ENCODE measurements at places on chromosomes 4 and X.
A peak's percentile ranks its signal among the peaks of the same experiment; 100 is the strongest.

GRCh38 chrX:96564595-96564994, 120.0 kb upstream of the DIAPH2 start:
- no peak for DNase-seq

DNA sequence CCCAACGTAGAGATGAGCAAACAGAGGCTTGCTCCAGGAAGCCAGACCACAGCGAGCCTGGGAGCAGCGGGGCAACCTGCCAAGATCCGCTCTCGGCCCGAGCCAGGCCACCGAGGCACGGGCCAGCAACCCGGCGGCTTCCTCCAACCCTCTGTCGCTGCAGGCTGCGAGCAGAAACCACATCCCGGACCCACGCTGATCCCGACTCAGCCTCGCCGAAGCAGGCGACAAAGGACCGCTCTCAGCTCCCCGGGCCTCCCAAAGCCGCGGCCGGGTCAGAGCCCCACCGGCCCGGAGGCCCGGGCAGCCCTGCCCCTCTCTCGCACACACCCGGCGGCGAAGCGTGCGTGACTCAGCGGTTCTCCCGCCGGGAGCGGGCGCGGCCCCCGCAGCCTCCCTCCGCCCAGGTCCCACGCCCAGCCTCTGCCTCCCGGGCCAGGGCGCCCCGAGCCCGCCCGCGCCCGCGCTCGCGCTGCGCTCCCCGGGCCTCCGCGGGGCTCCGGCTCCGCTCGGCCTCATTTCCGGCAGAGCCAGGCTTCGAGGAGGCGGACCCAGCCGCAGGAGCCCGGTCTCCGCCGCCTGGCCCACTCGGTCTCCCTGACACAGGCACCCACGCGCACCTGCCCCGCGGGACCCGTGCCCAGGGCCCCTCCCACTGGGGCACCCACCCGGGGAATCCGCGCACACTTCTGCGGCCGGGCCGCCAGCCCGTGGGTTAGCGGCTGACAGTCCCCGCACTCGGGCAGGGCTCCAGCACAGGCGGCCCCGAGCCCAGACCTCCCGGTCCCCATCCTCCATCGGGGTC, 1.7 kb downstream of the PPP2R2C start:
- peak; percentile 79 for DNase-seq

DNA sequence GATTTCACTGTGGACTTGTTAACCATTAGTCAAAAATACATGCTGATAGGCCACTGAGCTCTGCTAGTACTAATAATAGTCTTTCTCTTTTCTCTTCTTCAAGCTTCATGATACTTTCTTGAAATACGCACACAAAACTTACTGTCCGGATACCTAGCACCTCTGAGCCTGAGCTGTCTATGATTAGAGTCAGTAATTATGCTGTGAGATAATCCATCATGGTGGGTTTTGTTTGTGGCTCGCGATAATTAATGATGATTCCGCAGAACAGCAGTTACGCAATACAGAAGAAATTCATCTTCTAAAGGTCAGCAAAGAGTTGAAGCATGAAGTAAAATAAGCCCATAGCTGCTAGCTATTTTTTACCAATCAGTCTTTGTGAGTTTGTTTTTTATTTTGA, 511.5 kb upstream of the GALNT7 start:
- DNase-seq = no peak

GRCh38 chr4:86593688-86594558, at the start of gene PTPN13:
PTPN13 (plus strand) TSS chr4:86594315; CDS start chr4:86635257, 40,942 bp downstream.
- peak; percentile 99 for DNase-seq

DNA sequence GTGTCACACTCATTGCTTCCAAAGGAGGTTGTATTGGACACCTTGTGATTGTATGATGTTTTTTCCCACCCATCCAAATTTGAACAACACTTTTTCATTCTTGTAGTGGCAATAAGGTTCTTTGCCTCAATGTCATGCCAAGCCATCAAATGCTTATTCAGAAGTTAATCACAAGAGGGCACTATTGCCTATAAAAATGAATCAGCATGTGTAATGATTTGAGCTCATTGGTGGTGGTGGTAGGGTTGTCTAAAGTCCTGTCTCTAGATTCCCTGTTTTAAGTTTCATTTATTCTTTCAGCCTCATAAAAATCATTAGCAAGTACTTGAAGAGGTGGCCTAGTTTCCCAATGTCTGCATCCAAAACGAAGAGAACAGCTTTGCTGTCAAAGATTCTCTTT, 37.0 kb downstream of the IRS4 start:
- DNase-seq = no peak

GRCh38 chr4:7303561-7303960, 111.2 kb downstream of the SORCS2 start:
- DNase-seq = no peak

DNA sequence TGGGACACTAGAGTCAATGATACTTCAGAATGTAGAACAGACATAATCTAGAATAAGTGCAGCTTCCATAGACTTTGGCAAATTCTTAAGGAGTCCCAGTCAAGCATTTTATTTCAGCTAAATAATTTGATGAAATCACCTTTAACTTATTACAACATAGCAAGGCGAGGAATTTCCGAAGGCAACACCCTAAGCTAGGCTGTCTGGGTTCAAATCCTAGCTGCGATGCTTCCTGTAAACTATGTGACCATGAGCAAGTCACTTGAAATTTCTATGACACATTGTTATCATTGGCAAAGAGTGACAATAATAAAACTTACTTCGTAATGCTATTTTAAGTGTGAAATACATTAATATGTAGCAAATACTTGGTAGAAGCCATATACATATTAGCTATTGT, 679.1 kb downstream of the DMD start:
- no peak for DNase-seq

- no peak for DNase-seq
Measured at GRCh38 chr4:31125061-31125460, 404.9 kb downstream of the PCDH7 start.

DNA sequence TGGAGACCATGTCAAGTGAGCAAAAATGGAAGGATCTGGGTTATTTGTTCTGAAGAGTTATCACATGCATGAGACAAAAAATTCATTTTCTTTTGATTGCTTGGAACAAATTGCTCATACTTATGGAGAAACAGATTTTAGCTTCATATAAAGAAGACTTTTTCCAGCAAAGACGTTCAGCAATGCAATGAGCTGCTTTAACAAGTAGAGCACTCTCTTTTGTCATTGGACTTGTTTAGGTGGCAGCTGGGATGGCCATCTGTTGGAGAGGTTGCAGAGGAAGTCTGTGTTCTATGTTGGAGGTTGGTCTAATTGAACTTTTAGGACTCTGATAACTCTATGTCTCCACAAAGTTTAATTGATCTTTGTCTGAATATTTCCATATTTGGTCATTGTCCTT, 19.9 kb upstream of the CEP135 start:
- no peak for DNase-seq

GRCh38 chr4:8101213-8102075, 57.2 kb downstream of the ABLIM2 start:
- no peak for DNase-seq

- no peak for DNase-seq
Measured at GRCh38 chr4:773214-773613, 52.7 kb downstream of the CPLX1 start.

GRCh38 chr4:5781691-5782090, 70.7 kb downstream of the EVC start:
- no peak for DNase-seq

DNA sequence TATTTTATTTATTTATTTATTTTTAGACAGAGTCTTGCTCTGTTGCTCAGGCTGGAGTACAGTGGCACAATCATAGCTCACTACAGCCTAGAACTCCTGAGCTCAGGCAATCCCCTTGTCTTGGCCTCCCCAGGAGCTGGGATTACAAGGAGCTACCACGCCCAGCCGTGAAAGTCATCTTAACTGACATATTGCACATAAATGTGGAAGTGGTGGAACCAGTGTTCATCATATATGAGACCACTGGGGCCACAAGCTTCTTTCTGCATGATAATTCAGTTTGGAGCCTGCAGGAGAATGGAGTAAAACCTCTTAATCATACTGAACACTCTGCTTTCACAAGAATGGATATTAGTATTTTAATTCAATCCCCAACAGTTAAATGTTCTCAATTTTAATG, 12.5 kb upstream of the CTSO start:
- no peak for DNase-seq

GRCh38 chr4:159390648-159391047, 287.8 kb downstream of the RAPGEF2 start:
- no peak for DNase-seq

DNA sequence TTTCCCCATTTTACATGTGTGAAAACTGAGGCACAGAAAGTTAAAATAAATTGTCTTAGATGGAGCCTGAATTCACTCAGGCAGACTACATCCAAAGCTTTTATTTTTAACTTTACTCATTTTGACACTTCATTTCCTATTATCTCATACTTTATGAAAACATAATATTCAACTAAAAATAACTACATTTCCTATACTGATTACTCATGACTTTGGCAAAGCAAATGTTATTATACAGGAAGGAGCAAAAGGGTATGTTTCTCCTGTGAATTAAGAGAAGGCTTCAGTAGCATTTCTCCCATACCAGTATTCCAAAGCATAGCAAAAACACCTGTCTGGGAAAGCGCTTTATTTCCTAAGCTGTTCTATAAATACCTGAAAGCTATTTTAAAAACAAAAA, 178.6 kb downstream of the ADAMTS3 start:
- no peak for DNase-seq

DNA sequence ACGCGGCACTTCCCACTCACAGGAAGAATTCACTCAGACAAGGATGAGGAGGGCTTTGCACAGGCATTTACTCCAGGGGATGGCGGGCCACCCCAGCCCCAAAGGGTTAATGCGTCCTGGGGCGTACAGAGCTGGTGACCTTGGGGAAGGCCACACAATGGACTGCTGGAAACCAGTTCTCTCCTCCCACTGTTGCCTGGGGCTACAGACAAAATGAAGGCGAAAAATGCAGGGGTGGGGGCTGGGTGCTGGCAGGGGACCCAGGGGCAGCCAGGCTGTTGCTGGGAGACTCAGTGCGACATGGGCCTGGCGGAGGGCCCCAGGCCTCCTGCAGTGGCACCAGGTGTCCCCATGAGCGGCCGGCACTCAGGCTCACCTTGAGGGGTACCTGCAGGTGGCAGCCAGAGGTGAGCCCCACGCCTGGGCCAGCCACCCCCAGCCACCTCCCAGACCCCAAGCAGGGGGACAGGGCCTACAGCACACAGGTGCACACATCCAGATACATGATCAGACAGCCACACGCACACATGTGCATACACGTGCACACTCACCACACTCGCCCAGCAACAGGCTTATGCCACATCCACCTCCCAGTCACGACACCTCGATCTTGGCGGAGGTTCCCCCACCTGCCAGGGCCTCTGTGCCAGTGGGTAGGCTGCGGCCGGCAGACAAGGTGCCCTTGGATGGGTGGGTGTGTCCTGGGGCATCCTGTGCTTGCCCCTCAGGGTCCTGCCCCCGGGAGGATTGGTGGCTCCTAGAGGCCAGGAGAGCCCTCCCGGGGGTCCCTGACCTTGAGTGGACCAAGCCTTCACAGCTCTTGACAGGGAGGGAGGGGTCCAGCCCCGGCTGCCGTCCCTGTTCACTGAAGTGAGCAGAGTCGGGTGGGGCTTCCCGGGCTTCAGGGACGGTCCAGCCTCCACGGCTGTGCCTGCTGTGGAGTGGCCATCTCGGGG, 13.1 kb downstream of the NAT8L start:
- DNase-seq = peak; percentile 77

DNA sequence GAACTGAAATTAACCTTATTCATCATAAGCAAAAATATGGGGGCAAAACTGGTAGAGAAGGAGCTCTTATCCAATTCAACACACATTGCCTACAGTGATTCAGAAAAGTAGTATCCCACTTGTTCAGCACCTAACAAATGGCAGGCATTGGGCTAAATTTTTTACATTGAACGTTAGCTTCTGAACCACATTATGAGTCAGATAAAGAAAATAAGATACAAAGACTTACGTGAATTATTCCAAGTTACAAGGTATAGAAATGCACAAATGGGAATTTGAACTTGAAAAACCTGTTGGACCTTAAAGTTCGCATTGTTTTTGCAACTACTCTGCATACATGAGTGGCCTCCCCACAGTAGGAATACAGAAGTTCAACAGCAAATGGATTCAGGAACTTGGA, 210.6 kb downstream of the LDB2 start:
- DNase-seq = no peak

GRCh38 chrX:48071064-48071985, at the start of gene ZNF630:
ZNF630 (minus strand) TSS chrX:48071640; CDS start chrX:48066886, 4,754 bp downstream.
- no peak for DNase-seq

- DNase-seq = no peak
Measured at GRCh38 chrX:70168238-70169188, 8.8 kb upstream of the DGAT2L6 start.

DNA sequence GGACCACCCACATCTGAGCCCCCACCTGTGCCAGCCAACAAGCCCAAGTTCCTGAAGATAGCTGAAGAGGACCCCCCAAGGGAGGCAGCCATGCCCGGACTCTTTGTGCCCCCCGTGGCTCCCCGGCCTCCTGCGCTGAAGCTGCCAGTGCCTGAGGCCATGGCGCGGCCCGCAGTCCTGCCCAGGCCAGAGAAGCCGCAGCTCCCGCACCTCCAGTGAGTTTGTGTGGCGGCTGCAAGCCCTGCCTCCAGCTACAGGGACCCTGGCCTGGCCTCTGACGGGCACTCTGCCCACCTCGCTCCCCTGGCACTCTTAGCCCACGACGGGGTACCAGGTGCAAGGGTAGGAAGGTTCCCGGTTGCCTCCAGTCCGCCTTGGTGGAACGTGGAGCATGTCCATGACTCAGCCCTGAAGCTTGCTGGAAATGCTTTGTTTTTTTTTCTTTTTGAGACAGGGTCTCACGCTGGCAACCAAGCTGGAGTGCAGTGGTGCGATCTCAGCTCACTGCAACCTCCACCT, 13.7 kb upstream of the ADD1 start:
- DNase-seq = no peak

DNA sequence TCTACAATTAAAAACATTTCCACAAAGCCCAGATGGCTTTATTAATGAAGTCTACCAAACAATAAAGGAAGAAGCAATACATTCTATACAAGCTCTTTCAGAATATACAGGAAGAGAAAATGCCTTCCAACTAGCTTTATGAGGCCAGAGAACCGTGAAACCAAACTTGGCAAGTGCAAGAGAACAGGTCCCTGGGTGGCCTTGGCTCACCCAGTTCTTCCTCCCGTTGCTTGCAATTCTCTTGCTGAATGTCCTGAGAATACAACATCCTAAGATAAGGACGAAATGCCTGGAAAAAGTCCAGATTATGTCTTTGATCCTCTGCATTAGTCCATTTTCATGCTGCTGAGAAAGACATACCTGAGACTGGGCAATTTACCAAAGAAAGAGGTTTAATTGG, 204.9 kb downstream of the MAD2L1 start:
- no peak for DNase-seq

DNA sequence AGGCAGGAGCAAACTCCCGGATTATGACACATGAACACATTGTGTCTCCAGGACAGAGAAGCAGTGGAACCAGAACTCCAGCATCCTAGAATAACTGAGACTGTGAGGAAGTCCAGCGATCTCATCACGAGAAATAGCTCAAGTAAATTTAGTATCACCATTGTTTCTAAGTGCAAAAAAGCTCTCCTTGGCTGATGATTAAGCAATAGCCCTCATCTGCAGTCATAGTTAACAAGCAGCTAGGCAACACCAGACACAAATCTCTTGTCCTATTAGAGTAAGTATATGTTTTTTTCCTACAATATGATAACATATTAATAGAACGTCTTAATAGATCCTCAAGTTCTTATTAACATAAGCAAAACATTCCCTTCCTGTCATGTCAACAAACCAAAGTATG, 2.4 kb upstream of the CFAP299 start:
- no peak for DNase-seq

Measured in amygdala (tissue), 56 donors.